ENCODE measurements at places on chromosomes 16 and 17.

- DNase-seq: peak; percentile 40
Observed at GRCh38 chr16:88940862-88941817, 35.9 kb downstream of the CBFA2T3 start.

DNA sequence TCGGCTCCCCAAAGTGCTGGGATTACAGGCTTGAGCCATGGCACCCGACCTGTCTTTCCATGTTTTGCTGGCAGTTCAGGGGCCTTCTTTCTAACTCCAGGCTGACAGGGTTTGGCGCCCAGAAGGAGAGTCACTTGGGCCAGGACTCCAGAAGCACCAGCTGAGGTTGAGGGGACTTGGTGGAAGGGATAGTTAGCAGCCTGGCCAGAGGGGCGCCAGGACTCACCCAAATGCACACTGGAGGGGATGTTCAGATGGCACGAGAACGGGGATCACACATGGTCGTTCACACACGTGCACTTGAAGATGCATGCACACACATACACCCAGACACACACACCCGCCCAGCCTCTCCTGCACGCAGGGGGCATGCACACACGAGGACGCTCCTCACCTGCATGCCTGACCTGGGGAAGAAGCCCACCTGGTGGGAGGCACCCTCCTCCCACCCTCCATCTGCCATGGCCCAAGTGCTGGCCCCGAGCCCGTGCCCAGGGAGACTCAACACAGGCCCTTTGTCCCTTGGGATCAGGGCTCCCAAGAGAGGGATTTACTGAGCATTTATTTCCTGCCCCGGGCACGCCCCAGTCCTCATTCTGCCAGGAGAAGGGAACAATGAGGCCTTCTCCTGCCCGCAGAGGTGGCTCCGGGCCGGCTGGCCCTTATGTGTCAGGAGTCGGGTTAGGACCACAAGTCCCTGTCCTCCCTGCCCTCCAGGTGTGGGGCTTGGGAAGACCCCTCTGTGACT lies 2.3 kb upstream of the PRSS21 start:
- no peak for DNase-seq

- no peak for DNase-seq
Observed at GRCh38 chr17:19631905-19632304, 16.6 kb upstream of the ALDH3A2 start.

GRCh38 chr17:80938556-80938955 lies 53.1 kb upstream of the CHMP6 start:
- peak; percentile 31 for DNase-seq

- no peak for DNase-seq
Observed at GRCh38 chr17:39679521-39680192, 8.2 kb downstream of the PGAP3 start.

- DNase-seq: no peak
Observed at GRCh38 chr16:57262841-57263540, 17.9 kb downstream of the ARL2BP start.

- no peak for DNase-seq
Observed at GRCh38 chr17:17424552-17424951, 52.2 kb upstream of the MED9 start.

GRCh38 chr17:3803308-3803640 lies 2.3 kb upstream of the ITGAE start:
- DNase-seq: no peak

DNA sequence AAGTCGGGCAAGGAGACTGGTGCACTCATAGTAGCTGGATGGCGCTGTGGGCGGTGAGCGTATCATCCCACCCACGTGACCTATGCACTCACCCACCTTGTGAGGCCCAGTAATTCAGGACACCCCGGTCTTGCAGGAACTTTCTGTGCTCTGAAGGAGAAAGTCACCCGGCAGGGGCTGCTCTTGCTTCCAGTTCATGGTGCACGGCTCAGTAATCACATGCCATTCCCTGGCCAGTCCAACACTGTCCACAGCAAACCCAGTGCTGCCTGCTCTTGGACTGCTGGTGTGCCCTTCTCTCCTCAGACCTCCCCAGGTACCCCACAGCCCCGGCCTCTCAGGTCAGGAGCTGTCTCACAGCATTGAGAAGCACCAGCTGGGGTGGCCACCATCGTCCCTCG lies 16.4 kb upstream of the RHBDF2 start:
- DNase-seq: no peak

DNA sequence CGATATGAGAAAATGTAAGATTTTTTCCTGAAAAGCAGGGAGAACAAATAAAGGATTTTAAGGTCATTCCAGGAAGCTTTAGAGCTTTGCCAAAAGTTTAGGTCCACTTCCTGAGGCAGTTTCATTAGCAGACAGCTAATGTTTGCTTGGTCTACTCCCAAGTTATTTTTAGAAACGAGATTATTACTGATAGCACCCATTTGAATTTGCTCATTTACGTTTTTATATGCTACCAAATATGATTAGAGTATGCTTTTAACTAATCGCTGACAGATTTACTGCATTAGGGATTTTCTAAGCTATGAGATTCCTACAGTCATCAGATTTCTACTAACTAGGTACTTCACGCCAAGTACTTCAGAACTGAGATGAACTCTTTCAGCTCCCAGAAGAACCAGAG lies 98.1 kb downstream of the WNT3 start:
- no peak for DNase-seq

GRCh38 chr16:53542283-53542682 lies 39.3 kb upstream of the AKTIP start:
- DNase-seq: no peak

DNA sequence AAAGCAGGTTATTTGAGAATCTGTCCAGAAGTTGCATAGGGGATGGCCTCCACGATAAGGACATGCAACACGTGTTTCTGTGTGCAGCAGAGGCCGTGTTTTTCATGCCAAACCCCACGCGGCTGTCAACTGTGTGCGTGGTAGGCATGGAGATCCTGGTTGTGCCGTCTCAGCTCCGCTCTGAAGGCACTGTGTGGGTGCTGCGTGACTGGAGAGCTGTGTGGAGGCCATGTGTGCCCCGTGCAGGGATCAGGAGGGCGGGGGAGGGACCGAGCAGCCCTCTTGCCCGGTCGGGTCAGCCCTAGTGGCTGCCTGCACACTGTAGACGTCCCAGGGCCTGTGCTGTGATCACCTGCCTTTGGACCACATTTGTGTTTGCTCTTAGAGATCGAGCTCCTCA lies 74.5 kb downstream of the SEC14L1 start:
- DNase-seq: no peak

DNA sequence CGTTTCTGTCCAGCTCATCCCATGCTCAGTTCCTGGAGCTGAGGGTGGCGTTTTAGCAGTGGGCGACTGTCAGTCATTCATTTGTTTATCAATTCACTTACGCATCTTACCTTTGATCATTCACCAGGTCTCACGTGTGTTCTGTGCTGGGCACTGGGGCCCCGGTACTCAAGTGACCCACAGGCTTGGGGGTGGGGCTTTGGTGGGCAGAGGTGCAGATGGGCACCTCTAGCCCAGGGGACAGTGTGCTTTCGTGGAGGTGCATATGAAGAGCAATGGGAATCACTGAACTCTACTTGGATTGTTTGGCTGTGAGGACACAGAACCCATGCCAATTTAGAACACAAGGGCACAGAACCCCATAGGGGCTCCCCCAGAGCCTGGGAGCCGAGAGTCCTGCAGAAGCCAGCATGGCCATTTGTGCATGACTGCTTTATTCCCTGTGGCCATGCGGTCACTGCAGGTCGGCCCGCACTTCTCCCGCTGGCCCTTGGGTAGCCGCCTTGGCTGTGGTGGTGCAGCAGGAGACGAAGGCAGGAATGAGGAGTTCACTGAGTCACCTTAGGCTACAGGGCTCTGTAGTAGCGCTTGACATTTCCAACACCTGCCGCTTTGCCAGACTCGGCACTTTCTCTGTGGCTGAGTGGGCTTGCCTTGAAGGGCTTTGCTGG lies 144.6 kb downstream of the SNX29 start:
- DNase-seq: no peak

DNA sequence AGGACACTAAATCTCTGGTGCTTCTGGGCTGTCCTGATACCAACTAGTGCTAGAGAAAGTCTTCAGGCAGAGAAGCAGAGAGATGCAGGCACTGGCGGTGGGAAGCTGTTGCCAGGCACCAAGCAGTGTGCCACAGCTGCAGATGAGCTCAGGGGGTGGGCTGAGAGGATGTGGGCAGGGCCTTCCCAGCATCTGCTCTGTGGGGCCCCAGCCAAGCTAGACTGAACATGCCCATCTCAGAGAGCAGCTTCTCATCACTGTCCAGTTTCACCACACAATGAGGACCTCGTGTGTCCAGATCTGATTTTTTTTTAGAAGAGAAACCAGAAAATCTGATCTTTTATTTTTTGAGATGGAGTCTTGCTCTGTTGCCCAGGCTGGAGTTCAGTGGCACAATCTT lies 17.1 kb downstream of the PSKH1 start:
- DNase-seq: no peak

DNA sequence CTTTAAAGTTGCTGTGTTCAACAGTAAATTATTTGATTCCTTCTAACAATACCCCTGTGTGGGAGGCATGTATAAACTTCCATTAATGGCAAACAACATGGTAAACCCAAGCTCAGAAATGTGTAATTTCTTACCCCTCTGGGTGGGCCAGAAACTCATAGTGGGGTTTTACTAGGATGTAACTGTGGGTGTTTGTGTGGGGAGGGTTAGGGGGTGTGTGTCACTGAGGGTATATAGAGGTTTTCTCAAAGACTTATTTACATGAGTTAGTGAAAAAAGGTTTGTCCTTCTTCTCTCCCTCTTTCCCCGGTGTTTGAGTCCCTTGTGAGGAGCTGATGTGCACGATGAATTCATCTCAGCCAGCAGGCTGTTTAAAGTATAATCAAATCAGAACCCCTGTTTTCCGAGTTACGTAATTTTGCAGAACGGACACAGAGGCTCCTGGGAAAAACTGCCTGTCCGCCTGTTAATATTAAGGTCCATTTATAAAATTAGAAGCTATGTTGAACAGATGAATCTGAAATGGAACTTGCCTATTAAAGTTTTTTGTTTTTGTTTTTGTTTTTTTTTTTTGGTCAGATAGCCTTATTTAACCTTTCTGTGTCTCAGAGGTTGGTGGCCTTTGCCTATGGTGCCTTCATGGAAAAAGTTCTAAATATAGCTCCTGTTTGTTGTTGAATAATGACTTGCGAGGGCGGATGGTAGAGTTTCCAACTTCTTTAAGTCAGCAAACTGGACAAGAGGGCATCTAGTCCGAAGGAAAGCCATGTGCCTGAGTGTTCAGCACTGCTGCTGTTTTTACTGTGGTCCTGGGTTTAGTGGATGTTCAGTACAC lies 73.3 kb downstream of the MSI2 start:
- DNase-seq: no peak

DNA sequence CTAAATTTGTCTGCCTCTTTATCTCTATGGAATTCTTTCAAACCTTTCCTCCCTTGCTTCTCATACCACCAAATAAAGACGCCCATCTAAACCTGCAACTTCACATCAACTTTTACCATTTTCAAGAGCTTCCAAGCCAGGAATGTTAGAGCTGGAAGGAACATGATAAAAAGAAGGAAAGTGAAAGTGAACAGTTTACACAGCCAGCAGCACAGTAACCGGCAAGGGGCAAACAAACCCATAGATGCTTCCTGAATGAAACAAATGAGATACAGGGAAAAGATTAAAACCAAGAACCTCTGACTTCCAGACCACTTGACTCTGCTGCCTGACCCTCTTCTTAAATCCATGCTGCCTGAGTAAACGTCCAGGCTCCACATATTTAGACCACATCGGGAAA lies 231.1 kb upstream of the CA10 start:
- no peak for DNase-seq

GRCh38 chr17:18319604-18320256 lies 4.6 kb downstream of the SMCR8 start:
- DNase-seq: no peak

DNA sequence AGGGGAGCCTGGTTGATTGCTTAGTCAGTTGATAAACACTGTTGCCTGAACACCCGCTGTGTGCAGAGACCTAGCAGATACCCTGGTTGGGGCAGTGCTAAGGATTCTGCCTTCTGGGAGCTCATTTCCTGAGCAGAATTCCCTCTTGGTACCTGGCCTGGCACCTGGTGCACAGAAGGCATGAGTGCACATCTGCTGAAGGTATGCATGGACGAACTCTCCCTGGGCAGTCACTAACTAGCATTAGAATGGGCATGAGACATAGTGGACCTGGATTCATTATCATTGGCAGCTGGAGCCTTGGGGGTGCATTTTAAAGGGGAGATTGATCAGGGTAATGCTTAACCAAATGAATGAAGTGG lies 13.1 kb downstream of the ADCY7 start:
- DNase-seq: no peak

- DNase-seq: no peak
Observed at GRCh38 chr16:19040400-19040799, 27.0 kb upstream of the COQ7 start.

GRCh38 chr16:84056933-84057332 lies 14.3 kb upstream of the SLC38A8 start:
- DNase-seq: no peak

GRCh38 chr16:5647051-5647450 lies 549.5 kb upstream of the EEF2KMT start:
- no peak for DNase-seq

DNA sequence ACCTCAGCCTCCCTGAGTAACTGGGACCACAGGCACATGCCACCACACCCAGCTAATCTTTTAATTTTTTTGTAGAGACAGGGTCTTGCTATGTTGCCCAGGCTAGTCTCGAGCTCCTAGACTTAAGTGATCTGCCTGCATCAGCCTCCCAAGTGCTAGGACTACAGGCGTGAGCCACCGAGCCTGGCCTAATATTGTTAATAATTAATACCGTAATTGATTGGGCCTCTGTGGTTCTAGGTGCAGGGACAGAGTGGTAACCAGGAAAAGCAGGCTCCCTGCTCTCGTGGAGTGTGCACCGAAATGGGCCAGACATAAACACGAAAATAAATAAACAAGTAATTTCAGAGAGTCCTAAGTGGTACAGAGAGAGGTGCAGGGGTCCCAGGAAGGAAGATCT lies 241.0 kb downstream of the GSG1L start:
- no peak for DNase-seq

- DNase-seq: no peak
Observed at GRCh38 chr16:1524366-1524765, 9.1 kb upstream of the TMEM204 start.

GRCh38 chr16:54055864-54056263 lies 230.7 kb downstream of the IRX3 start:
- no peak for DNase-seq

DNA sequence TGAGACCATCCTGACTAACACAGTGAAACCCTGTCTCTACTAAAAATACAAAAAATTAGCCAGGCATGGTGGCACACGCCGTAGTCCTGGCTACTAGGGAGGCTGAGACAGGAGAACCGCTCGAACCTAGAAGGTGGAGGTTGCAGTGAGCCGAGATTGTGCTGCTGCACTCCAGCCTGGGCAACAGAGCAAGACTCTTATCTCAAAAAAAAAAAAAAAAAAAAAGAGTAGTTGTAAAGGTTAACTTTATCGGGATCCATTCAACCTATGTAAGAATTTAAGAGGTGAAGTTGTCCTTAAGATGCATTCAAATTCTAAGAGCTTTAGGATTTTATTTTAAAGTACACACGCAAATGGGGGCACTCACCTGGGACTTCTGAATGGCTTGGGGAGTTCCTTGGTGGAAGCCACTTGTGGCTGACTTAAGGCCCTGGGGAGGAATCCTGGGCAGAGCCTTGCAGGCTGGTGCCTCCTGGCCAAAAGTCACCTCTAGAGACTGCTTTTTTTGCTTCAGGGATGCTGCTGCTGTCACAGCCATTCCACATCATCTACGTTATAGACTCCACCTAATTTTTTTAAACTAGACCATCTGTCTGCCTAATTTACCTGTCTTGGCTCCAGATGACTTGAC lies 3.3 kb downstream of the CTCF start:
- no peak for DNase-seq

- DNase-seq: no peak
Observed at GRCh38 chr17:57810721-57811637, 38.9 kb downstream of the MRPS23 start.

Measured in stimulated activated CD4-positive, alpha-beta T cell treated with anti-CD3 and anti-CD28 coated beads, Interleukin-15, amount 100 ng/mL, for 24 hours (primary cell).